ENCODE measurements at places on chromosomes 11 and 22.

DNA sequence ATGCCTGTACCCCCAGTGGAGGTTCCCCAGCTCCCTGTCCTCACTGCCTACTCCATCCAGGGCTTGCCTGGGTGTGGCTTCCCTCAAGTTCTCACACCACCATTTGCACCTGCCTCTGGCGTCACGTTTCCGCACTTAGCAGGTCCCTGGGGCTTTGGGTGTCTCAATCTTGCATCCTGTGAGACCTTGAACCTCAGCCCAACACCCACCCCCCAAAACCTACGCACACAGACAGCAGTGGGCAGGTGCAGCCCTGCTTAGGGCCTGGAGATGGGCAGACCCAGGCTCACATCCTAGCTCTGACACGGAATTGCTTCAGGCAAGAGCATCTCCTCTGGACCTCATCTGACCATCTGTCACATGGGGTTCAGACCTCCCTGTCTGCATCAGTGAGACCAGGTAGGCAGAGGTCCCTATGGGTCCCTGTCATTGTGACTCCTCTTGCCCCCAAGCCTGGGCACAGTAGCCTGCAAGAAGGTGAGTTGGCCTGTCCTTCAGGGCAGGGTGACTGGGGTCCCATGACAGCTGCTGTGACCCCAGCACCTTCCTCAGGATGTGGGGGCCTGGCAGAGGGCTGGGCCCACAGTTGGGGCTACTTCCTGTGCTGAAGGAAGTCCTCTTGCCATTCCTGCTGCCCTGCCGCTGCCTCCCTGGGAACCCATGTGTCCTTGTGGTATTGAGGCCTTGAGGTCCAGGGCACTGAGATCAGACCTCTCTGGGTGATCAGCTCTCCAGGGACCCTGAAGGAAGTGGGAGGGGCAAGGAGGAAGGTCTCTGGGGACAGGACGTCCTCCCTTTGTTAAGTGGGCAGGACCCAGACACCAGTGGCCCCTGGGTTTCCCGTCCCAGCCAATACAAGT is 2.0 kb downstream of the SIPA1 start:
- DNase-seq = no peak

GRCh38 chr11:66951927-66952337 is 6.3 kb downstream of the PC start:
- no peak for DNase-seq

DNA sequence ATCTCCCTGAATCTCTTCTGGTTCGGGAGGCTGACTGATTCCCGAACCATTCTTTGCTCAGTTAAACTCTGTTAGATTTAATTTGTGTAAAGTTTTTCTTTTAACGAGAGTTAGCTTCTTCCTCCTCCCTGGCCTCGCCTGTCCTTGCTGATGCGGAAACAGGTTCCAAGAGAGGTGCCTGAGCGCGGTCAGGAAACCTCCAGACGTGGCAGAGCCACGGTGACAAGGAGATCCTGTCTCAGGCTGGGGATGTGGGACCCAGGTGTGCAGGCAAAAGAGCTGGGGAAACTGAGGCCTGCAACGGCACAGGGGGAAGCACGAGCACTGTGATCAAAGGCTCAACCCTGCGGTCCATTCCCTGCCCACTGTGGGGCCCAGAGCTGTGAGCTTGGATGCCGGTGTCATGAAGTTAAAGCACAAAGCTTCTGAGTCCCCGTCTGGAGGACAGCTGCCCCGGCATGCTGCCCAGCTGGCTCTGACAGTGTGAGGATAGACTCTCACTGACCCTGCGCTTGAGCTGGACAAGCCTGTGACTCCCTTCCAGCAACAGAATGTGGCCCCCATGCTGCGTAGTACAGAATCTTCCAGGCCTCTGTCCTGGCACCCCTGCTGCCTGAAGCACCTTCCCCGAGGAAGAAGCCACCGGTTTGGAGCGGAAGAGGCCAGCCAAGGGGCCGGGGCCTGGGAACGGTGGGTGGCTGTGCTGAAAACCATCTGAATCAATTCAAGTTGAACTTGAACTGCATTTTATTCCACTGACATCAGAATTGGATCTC is 960.6 kb downstream of the BRD1 start:
- peak; percentile 63 for DNase-seq

- DNase-seq = no peak
Measured at GRCh38 chr11:6812390-6813005, 13.0 kb upstream of the OR6A2 start.

GRCh38 chr11:65212226-65212801 is 30.6 kb downstream of the CAPN1 start:
- DNase-seq = no peak

DNA sequence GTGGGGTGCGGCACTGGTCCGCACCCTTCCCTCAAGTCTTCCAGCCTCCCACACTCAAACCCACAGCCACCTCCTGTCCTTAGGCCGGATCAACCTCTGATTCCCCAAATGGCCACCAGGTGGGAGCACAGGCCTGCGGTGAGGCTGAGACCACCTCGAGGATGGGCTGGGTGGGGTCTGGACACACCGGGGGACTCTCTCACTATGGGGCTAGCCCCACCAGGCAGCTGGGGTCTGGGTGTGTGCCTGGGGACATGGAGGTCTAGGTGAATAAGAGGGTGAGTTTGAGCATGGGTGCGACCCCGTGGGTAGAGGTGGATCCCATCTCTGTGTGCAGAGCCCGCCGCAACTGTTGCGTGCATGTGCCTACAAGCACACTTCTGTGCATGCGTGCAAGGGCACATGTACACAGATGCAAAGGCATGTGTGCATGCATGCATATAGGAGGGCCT is 32.6 kb downstream of the MYO18B start:
- DNase-seq = no peak

DNA sequence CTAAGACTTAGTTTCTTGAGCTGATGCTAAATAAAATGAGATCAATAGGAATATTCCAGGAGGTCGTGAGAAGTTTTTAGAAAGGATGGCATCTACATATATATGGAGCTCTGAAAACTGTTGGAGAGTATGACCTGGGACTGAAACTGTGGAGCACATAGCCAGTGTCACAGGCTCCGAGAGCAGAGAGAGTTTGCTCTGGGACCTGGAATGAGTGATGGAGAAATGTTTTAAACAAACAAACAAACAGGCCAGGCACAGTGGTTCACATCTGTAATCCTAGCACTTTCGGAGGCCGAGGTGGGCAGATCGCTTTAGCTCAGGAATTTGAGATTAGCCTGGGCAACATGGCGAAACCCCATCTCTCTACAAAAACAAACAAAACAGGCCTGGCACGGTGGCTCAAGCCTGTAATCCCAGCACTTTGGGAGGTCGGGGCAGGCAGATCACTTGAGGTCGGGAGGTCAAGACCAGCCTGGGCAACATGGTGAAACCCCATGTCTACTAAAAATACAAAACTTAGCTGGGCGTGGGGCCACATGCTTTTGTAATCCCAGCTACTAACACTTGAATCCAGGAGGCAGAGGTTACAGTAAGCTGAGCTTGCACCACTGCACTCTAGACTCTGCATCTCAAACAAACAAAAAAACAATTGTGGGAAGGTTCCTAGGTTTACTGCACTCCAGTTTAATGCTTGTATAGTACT is 67.1 kb downstream of the SLC35F2 start:
- no peak for DNase-seq

DNA sequence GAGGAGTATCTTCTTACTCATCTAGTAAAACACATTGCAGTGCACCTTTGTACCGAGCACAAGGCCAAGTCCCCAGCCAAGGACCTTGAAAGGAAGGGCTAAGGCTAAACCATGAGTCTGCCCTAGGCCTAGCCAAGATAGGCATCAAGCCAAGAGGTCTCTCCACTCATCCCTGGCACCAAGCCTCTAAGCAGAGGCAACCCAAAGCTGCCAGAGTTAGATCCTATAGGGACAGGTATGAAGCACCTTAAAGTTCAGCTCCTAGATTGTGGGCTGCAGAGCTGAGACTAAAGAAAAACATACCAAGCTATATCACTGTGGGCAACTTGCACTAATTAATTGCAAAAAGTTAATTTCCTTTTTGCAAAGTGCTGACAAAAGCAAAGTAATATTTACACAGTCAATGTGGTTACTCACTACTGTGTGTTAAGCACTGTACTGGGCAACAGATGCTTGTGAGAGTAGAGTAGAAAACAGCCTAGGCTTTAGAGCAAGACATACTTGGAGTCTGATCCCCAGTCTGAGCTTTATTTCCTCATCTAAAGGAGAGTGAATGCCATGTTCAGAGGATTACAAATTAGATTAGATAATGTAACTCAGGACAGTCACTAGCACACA is 7.2 kb downstream of the COA4 start:
- DNase-seq = no peak

DNA sequence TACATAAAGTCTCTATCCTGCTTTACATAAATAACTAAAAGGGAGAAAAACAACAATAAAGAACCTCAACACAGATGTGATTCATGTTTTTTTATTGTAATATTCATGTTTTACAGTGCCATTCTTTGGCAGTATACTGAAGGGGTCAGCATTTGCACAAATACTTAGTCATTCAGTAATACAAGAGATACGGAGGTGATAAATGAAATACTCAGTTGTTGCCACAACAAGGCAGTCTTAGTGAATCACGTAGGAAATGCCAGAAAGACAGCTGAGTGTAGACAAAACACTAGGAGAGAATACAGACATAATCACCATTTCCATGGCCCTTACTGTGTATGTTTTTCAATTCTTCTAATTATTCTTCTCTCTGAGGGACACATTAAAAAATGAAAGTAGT is 910.4 kb downstream of the METTL15 start:
- no peak for DNase-seq

- DNase-seq = no peak
Measured at GRCh38 chr11:99015634-99016454, 4.9 kb upstream of the CNTN5 start.

GRCh38 chr11:34679681-34680080 is 58.8 kb downstream of the EHF start:
- DNase-seq = no peak

GRCh38 chr11:87174870-87175269 is 137.1 kb downstream of the TMEM135 start:
- no peak for DNase-seq

GRCh38 chr11:67368621-67369020 is 4.8 kb downstream of the CLCF1 start:
- no peak for DNase-seq

DNA sequence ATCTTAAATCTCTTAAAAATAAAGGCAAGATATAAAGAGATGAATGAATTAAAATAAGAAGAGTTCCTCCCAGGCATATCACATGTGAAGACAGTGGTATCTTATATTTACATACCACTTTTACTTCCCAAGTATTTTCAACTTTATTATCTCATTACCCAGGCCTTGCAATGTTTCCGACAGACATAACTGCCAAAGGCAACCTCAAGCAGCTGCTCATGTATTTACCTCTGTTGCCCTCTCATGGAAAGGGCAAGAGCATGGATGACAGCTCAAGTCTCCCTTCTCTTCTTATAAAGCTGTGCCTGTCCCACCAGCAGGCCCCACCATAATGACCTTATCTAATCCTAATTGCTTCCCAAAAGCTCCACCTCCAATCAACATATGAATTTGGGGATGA is 894.2 kb downstream of the NTM start:
- DNase-seq = no peak

GRCh38 chr11:19173964-19174638 is 27.7 kb downstream of the CSRP3 start:
- no peak for DNase-seq

DNA sequence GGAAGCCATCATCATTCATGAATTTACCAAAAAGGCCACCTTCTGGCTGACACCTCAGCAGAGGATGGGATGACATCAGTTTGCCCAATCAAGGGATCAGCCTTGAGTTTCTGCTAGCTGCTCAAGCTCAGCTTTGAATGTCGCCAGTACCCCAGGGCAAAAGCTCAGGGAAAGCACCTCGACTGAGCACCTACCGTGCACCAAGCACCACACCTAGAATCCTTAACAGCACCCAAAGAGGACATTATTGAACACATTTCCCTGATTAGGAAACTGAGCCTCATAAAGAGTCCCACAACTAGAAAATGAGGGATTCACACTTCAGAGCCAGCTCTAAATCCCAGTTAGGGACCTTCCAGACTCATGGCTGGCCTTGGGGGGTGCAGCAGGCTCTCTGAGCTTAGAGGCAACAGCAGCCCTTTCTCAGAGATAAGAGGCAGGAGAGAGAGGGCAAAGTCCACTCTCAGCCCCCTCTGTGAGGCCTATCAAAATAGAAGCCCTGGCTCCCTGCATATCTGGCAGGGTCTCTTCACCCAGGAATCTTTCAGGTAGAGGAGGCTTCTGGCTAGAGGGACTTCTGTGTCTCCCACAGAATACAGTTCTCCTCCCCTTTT is 13.4 kb upstream of the DAGLA start:
- no peak for DNase-seq

GRCh38 chr22:50505776-50506610 is 1.5 kb downstream of the LMF2 start:
- DNase-seq = no peak

DNA sequence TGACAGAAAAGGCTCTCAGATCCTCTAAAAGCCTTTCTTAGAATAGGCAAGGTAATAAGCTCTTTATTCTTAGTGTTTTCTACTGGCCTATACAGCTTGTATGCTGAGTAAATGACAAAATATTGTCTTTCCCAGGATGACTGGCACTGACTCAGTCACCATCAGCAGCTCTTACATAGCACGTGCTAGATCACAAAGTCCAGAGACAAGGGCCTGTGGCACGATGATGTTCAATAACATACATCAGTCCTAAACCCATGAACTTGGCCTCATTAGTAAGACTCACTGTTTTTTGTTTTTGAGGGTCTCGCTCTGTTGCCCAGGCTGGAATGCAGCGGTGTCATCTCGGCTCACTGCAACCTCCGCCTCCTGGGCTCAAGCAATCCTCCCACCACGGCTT is 42.7 kb downstream of the CELF1 start:
- no peak for DNase-seq

DNA sequence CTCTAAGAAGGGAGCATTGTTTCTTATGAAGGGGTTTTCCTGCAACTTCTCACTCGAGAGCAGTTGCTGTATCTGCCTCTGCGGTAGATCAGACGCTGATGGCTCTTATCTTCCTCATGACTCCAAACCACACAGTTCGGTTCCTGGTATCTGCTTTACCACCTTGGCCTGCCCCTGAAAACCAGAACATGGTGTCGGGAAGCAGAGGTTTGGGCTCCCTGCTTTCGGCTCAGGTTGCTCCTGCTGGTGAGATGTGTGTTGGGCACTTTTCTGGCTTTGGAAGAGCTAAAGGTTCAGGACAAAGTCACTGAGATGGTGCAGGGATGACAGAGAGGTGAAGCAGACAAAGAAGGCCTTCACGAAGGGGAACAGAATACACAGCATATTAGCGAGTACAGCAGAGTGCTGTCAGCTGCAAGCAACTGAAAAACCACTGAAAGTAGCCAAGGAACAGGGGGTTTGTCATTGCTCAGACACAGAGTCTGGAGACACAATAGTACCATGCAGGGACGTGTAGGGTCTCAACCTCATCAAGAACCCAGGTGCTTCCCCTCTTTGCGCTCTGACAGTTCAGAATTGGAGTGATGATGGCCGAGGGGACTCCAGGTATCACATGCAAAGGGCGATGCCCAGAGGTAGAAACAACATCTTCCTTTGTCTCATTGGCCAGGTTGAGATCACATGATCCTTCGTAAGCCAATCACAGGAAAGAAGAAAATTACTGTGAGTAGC is 11.9 kb upstream of the CSF2RB start:
- DNase-seq = no peak

DNA sequence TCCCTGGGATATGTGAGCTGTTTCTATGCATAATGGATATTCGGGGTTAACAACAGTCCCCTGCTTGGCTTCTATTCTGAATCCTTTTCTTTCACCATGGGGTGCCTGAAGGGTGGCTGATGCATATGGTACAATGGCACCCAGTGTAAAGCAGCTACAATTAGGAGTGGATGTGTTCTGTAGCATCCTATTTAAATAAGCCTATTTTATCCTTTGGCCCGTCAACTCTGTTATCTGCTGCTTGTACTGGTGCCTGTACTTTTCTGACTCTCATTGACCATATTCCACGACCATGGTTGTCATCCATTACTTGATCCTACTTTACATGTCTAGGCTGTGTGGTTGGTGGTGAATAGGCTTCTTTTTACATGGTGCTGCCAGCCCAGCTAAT is 1.3 kb downstream of the TUG1 start:
- DNase-seq = no peak

Measured in left forelimb (tissue), 1 donor.